ENCODE measurements at places on chromosomes 16 and 17.

- DNase-seq, result no peak
These were observed 306.1 kb upstream of the XYLT1 start for GRCh38 chr16:17776888-17777287.

DNA sequence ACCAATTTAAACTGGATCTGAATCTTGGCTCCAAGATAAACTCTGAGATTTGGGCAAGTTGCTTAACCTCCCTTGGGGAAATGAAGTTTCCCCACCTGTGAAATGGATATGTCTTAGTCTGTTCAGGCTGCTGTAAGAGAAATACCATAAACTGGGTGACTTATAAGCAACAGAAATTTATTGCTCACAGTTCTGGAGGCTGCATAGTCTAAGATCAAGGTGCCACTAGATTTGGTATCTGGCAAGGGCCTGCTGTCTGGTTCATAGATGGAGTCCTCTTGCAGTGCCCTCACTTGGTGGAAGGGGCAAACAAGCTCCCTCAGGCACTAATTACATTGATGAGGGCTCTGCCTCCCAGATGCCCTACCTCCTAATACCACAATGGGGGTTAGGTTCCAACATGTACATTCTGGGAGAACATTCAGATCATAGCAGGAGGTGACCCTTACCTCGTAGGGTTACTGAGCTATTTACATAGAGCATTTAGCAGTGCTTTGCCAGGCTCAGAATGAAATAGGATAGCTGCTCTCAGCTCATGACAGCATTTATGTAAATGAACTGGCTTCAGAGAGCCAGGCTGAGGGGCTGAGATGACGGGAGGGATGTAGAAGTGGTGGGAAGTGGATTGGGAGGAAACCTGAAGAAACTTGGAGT, 83.9 kb downstream of the SPECC1 start:
- DNase-seq, result no peak

- no peak for DNase-seq
These were observed 453.2 kb upstream of the SOX9 start for GRCh38 chr17:71667661-71668060.

DNA sequence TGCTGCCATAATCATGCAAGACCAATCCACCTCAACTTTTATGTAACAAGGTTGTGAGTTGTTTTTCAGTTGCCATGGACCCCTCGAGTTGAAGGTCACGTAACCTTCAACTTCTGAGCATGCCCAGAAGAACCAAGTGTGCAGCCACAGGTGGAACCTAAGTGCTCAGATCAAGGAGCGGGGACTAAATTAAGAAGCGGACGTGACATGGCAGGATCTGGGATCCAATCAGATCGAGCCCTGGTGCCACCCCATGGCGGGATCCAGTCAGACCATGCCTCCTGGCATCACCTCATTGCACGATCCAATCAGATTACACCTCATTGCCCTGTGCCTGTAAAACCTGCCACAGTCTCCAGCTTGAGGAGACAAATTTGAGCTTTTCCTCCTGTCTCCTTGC, 204.5 kb upstream of the CDH5 start:
- DNase-seq, result no peak

Measured in HS-27A (cell line).